ENCODE measurements at places on chromosomes 1 and 21.

- H3K4me1 ChIP-seq: peaks cover 29% of the 10 kb centered on the region
- DNase-seq: no peak
- no peak overlapping the region for H3K4me3 ChIP-seq
- H3K27ac ChIP-seq: no peak overlapping the region
- no peaks in the 10 kb centered on the region for H3K27me3 ChIP-seq
- H3K36me3 ChIP-seq: peaks cover 14% of the 10 kb centered on the region
Observed at GRCh38 chr1:15973772-15974171, 2.1 kb downstream of the ZBTB17 start.

DNA sequence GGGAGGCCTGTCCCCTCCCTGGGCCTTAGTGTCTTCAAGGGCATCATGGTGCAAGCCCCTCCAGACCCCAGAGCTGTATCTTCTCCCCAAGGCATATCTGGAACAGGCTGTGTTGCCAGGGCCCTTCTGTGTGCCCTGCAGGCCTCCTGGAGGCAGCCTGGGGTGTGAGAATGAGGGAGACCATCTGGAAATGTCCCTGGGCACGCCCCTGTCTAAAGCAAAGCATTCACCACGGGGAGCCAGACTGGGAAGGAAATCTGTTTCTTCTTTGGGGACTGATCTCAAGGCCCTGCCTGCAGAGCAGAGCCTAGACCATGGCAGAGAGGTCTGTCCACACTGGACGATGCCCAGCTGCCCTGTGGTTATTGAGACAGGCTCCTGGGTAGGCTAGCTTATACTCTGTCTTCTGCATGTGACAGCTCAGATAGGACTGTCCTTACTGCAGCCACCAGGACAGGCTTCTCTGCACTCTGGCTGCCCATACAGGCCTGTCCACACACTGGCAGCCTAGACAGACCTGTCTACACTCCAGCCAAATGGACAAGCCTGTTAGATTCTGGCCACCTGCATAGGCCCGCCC lies 24.6 kb downstream of the PODN start:
- H3K4me3 ChIP-seq: no peak overlapping the region
- H3K27ac ChIP-seq: no peak overlapping the region
- H3K36me3 ChIP-seq: peaks cover 8% of the 10 kb centered on the region
- H3K27me3 ChIP-seq: no peaks in the 10 kb centered on the region
- DNase-seq: no peak

- H3K27me3 ChIP-seq: no peaks in the 10 kb centered on the region
- no peaks in the 10 kb centered on the region for H3K4me1 ChIP-seq
- H3K4me3 ChIP-seq: no peak overlapping the region
Observed at GRCh38 chr1:168148916-168149315, 12.2 kb upstream of the GPR161 start.

DNA sequence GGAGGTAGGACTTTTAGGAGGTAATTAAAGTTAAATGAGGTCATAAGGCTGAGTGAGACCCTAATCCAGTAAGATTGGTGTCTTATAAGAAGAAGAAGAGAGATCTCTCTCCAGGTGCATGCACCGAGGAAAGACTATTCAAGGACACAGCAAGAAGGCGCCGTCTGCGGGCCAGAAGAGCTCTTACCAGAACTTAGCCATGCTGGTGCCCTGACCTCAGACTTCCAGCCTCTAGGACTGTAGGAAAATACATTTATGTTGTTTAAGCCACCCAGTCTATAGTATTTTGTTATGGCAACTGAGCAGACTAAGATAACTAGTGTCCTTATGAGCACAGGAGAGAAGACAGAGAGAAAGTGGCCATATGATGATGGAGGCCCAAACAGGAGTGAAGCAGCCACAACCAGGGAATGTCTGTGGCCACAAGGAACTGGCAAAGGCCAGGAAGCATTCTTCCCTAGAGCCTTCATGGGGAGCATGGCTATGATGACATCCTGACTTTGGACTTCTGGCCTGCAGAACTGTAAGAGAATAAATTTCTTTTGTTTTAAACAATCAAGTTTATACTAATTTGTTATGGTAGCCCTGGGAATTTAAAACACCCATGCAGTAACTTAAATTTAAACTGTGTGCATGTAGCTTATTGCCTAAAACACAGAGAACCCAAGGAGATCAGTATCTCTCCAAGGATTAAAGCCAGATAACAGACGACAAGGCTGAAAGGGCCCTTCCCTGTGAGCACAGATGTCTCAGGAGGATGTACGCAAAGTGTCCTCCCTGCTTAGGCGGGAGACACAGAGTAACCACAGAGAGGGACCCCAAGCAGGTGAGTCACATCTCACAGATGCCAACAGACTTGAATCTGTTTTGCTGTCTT lies 9.9 kb upstream of the CD58 start:
- no peaks in the 10 kb centered on the region for H3K27me3 ChIP-seq
- no peak overlapping the region for H3K4me3 ChIP-seq
- no peaks in the 10 kb centered on the region for H3K4me1 ChIP-seq
- no peak for DNase-seq
- no peak overlapping the region for H3K27ac ChIP-seq
- no peaks in the 10 kb centered on the region for H3K36me3 ChIP-seq

- no peak overlapping the region for H3K27ac ChIP-seq
- H3K4me3 ChIP-seq: no peak overlapping the region
- no peaks in the 10 kb centered on the region for H3K27me3 ChIP-seq
- no peaks in the 10 kb centered on the region for H3K36me3 ChIP-seq
- DNase-seq: no peak
Observed at GRCh38 chr1:110540891-110541685, 22.1 kb upstream of the KCNA10 start.

DNA sequence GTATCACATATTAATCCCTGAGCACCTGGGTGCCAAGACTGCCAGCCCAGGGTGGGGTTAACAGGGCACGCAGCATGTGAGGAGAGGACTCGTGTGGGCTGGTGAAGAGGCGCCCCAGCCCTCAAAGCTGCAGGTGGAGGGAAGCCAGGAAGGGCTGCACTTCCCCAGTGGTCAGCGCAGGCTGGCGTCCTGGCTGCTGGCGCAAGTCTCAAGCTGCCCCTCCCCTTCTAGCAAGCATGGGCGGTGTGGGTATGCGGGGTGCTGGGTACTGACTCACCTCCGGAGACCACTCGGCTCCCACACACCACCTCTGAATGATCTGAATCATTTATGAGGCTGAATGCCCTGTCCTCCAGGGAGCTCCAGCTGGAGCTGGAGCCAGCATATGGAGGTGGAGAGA lies 44.0 kb downstream of the EIF2D start:
- H3K4me1 ChIP-seq: no peaks in the 10 kb centered on the region
- no peak for DNase-seq
- no peak overlapping the region for H3K4me3 ChIP-seq
- no peaks in the 10 kb centered on the region for H3K27me3 ChIP-seq
- H3K36me3 ChIP-seq: no peaks in the 10 kb centered on the region
- no peak overlapping the region for H3K27ac ChIP-seq

- H3K4me1 ChIP-seq: no peaks in the 10 kb centered on the region
- no peaks in the 10 kb centered on the region for H3K27me3 ChIP-seq
- H3K4me3 ChIP-seq: no peak overlapping the region
- no peak for DNase-seq
Observed at GRCh38 chr1:69076631-69077030, 491.1 kb upstream of the LRRC7 start.

GRCh38 chr1:230356869-230357794 lies 69.0 kb downstream of the PGBD5 start:
- H3K27me3 ChIP-seq: no peaks in the 10 kb centered on the region
- peaks cover 38% of the 10 kb centered on the region for H3K4me1 ChIP-seq
- no peak overlapping the region for H3K4me3 ChIP-seq
- DNase-seq: no peak
- no peaks in the 10 kb centered on the region for H3K36me3 ChIP-seq
